ENCODE measurements at places on chromosomes 2 and 18.
A peak's percentile ranks its signal among the peaks of the same experiment; 100 is the strongest.

GRCh38 chr2:36911012-36911411 is 55.3 kb downstream of the STRN start:
- DNase-seq, result no peak

- no peak for DNase-seq
Measured at GRCh38 chr2:241040081-241040803, 41.8 kb downstream of the SNED1 start.

DNA sequence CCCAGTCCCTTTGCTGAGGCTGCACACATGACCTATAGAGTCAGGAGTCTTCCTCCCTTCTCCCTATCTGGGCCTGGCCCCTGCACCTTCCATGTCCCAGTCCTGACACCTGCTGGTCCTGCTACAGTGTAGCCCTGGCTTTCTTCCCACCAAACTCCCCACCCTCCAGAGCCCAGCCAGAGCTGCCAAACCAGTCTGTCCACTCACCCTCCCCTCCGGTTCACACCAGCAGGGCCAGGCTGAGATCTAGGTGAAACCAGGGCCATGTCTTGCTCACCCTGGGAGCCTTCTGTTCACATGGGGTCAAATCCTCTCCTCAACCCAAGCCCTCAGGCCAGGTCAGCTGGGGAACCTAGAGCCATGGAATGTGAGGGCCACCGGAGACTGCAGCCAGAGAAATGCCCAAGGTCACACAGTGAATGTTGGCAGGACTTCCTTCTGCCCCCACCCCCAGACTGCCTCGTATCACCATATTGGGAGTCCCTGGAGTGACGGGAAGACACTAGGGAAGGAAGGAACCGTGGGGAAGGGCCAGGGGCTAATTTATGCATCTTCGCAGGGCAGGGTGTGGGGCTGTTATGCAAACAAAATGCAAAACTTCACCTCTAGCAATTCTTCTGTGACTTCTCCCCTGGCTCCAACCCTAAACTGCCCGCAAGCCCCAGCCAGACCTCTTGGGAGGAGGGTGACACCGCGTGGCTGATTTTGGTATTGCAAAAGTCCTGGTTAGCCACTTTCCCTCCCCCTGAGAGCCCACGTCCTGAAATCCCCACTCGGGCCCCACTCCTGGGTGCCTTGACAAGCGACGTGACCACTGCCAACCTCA is 14.6 kb downstream of the TNS1 start:
- DNase-seq, result peak; percentile 60

DNA sequence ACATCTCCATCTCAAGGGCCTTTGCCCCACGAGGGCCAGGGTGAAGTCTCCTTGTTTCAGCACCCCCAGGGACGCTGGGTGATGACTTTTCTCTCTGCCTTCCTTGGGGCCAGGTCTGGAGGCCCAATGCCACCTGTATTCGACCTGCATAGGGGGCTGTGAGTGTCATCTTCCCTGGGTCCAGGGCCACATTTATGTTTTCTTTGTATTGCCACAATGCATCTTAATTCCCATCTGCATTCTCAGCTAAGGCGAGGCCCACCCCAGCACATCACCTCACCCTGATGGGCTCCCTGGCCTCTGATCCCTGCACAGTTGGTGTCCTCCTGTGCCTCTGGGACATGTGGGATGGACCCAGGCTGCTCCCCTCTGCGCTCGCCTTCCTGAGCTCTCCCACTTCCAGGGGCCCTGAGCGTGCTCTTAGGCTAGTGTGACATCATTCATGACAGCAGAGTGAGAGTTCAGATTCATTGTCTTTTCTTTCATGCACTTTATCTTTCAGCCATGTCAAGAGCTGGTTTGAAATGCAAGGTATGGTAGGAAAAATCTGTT is 122.0 kb upstream of the COPS8 start:
- DNase-seq, result no peak

DNA sequence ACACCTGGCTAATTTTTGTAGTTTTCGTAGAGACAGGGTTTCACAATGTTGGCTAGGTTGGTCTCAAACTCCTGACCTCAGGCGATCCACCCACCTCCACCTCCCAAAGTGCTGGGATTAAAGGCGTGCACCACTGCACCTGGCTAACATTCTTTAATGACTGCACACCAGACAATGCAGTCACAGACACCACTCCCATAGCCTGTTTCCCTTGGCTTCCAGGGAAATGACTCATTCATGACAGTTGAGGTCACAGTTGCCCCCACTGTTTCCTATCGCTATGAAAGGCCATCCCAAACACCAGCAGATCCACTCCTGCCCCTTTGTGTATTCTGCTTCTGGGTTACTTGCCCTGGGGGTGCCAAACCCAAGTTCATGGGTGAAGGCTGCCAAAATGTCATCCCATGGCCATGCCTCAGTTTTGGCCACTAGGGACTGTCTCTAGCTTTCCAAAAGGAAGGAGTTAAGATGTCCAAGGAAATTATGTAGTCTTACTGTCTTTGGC is 8.7 kb downstream of the CHMP1B start:
- no peak for DNase-seq

DNA sequence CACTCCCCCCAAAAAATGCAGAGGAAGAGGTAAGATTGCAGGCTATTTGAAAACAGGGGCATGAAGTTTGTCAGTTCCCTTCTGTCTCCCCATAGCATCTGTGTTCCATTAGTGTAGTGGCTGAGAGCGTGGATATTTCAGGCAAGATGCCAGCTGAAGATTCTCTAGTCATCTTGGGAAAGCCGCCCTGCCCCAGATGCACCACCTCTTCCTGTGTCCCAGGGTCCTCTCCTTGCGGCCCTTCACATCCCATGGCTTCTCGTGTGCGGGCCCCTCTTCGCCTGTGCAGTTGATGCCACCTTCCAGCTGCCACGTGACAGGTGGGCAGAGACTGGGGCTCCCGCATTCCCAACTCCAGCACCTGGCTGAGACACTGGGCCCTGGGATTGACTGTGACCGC is 16.1 kb downstream of the TMEM127 start:
- DNase-seq, result no peak

DNA sequence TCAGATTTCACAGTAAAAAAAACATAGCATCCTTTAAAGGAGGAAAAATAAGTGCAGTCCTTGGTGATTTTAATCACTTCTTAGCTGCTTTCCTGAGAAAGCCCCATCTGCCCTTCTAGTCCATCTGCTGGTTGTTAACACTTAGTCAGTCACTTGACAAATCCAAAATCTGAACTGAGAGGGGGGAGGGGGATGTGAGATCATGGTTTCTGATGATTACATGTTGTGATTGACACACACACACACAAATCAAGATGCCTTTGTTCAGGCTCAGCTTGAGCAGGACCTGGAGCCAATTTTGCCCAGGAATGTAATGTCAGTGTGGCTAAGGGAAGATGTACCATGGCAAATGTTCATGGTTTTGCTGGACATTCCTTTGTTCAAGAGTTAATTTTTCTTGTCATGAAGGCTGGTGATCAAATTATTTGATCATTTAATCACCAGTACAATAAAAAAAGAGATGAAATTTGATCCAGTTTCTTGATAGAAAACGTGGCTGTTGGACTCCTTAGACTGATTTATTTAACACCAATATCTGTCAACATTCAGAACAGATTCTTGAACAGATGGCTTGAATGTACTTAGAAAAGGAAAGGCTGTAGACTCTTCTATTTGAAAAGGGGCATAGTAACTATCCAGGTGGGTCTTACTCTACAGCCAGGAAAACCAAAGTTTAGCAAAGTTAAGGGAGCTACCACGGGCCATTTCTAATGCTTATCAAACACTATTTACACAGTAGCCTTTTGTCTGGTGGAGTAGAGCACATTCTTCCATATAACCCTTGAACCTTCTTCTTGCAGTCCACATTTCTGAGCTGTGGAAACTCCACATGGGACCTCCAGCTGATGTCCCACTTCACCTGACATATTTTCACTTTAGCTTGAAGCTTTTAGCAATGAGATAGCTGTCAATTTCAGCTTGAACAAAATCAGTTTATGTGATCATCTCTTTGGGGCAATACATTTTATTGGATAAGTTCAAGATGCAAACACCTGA is 408.7 kb downstream of the PIK3C3 start:
- no peak for DNase-seq

GRCh38 chr2:20985062-20985461 is 58.8 kb downstream of the APOB start:
- DNase-seq, result no peak

GRCh38 chr2:922185-922584 is 28.5 kb upstream of the SNTG2 start:
- DNase-seq, result no peak

DNA sequence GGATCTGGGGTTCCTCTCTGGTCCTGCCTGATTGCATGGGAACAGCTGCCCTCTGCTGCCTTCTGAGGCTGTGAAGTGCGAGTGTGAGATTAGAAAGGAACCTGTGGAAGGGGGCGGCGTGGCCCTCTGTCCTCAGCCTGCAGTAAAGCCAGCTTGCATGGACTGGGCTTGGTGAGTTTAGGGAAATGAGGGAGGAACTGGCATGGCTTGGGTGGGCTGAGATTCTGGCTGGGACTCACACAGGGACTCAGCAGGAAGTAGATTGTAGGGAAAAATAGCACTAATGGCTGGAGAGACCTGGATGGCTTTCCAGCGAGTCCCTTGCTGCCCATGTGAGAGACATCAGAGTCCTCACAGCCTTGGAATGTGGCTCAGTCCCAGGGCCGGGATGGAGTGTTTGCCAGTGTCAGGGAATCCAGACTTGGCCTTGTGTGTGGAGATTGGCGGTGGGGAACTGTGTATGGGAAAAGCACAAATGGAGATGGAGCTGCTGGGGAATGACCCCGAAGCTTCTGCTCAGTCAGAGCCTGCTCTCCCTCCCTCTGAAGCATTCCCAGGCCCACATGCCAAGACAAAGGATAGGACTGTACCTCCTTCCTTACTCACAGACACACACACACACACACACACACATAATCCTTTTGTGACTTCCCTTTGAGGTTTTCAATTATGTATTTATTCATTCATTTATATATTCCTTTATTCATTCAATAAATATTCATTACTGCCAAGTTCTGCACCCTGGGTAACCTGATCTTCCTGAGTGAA is 115.4 kb downstream of the ACAA2 start:
- DNase-seq, result no peak

DNA sequence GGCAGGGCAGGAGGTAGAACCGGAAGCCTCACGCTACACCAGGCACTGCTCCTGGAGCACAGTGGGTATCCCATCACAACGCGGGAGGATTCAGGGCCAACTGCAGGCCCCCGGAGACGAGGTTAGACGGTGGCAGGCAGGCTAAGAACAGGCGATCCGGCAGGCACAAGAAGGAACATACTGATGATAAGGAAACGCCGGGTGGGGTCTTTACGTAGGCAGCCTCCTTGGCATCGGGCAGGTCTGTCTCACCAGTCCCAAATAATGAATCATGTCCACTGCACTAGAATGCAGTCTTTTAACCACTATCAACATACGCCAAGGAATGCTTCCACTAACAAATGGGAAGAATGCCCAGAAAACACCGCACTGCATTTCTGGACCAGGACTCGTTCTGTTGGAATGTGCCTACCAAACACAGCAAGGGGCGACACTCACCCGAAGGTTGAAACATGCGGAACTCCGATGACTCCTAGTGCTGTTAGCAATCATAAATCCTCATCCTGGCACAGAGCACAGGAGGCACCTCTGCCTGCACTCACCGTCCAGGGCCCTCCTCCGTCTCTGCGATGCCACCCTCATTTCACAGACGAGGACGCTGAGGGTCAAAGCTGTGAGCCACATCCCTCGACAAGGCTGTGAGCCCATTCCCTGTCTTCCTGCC is 35.2 kb downstream of the ZNF516 start:
- DNase-seq, result no peak
